ENCODE measurements at places on chromosomes 11 and 22.

- DNase-seq = no peak
Observed at GRCh38 chr22:34688825-34689224, 377.1 kb upstream of the ISX start.

DNA sequence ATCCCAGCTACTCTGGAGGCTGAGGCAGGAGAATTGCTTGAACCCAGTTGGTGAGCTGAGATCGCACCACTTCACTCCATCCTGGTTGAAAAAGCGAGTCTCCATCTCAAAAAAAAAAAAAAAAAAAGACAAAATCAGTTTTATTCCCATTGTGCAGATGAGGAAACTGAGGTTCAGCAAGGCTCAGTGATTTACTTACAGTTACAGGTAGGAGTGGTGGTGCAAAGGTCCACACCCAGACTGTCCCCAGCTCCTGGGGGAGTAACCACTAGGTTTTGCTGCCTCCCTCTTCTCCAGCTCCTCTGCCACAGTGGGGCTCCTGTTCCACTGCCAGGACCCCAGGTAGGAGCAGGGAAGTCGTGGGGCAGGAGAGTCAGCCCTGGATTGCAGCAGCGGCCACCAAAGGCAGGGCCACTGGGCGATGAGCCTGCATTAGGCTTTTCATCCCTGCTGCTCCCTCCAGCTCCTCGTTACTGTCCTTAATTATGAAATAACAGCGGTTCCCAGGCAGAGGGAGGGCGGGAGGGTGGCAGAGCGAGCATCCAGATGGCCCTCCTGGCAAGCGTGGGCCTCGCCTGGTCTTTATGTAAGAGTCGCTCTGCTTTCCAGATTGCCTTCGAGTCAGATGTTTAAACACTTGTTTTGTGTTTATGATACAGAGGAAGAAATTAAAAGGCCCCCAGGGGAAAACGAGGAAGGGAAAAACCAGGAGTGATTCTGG is 15.5 kb upstream of the RASD2 start:
- DNase-seq = no peak

GRCh38 chr11:78351979-78352841 is 65.4 kb downstream of the GAB2 start:
- DNase-seq = no peak

DNA sequence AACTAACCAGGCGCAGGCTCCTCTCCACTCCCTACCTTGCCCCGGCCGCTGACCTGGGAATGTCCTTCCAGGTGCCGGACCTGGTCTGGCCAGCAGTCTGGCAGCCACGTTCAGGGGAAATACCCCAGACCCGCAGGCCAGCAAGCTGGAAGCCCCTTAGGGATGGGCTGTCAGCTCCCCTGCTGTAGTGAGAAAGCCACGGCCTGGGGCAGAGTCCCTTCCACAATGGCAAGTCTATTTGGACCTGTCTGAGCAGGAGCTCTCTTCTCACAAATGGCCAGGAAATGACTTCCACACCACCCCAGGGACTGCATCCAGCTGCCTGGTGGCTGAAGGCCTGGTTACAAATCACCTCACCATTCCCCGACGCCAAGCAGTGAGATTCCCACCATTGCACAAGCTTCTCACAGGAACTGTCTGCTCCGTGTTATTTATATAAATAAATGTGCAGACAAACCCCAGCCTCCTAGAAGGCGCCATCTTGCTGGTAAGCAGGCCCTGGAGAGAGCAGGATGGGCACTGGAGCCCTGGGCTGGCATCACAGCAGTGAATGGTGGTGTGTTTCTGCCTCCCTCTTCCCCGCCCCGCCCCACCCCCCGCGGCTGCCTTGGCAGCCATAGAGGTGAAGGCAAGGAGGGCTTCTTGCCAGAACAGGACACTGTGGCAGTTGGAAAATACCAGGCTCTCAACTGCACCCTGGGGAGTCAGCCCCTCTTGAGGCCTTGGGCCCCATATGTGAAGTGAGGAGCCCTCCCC is 23.7 kb downstream of the RSPH14 start:
- no peak for DNase-seq

DNA sequence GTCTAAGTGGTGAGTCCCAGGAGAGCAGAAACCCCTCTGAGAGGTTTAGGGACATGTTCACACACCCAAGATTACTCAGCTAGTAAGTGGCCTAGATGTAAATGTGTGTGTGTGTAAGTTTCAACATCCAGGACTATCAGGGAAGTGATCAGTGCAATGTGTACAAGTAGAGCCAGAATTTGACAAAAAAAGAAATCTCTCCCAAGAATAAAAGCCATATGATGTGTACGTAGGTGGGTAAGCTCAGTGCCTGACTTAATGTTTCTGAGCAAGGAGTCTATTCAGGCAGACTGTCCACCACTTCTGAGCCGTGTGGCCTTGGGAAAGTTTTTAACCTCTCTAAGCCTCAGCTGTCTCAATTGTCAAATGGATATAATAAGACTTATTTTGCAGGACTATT is 133.8 kb upstream of the NAV2 start:
- no peak for DNase-seq

Measured in T follicular helper cell (primary cell).